IMR-90 (cell line): ENCODE measurements at places on chromosomes 2 and 18. TPM values are rescaled to one million over a fixed set of nuclear protein-coding genes. Genes with fewer than 3 reads are reported as not detected.

- no peak overlapping the region for H3K4me3 ChIP-seq
- no peaks in the 10 kb centered on the region for H3K27me3 ChIP-seq
- H3K4me1 ChIP-seq = peaks cover 5% of the 10 kb centered on the region
- no peak for DNase-seq
Measured at GRCh38 chr2:36960005-36960675, 6.2 kb downstream of the STRN start.

DNA sequence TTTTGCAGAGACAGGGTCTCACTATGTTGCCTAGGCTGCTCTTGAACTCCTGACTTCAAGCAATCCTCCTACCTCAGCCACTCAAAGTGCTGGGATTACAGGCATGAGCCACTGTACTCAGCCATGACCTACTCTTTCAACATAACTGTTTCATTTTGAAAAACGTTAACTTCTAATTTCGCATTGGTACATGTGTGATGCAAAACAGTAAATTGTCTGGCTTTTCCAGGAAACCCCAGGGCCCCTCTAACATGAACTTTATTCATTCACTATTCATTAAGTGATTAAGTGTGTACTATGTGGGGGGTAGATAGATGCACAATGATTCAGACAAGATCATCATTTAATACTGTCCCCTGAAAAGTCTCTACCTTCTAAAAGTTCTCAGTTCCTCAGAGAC is 364.9 kb downstream of the SS18 start:
- no peaks in the 10 kb centered on the region for H3K36me3 ChIP-seq
- H3K4me3 ChIP-seq = no peak overlapping the region
- H3K27ac ChIP-seq = no peak overlapping the region

- no peaks in the 10 kb centered on the region for H3K27me3 ChIP-seq
- H3K4me1 ChIP-seq = peaks cover 22% of the 10 kb centered on the region
- DNase-seq = no peak
- H3K36me3 ChIP-seq = peaks cover 71% of the 10 kb centered on the region
- no peak overlapping the region for H3K4me3 ChIP-seq
Measured at GRCh38 chr2:237392186-237392585, 21.8 kb downstream of the COL6A3 start.

CNDP2 gene
- 52.0 and 52.2 TPM in 2 replicates for total RNA-seq

GRCh38 chr2:26243470-26244308 is 743 bp downstream of the HADHA start:
- H3K4me3 ChIP-seq = peak overlapping the region; percentile 91
- H3K4me1 ChIP-seq = peaks cover 6% of the 10 kb centered on the region
- no peaks in the 10 kb centered on the region for H3K27me3 ChIP-seq
- no peaks in the 10 kb centered on the region; the same call in none of the 2 replicates for H3K36me3 ChIP-seq
- peak overlapping the region; percentile 91 for H3K27ac ChIP-seq
- peak; percentile 21 for DNase-seq
